ENCODE measurements at places on chromosomes 7 and 10. TPM values are rescaled to one million over a fixed set of nuclear protein-coding genes. Genes with fewer than 3 reads are reported as not detected.

- peaks cover 5% of the 10 kb centered on the region for H3K4me1 ChIP-seq
- DNase-seq, result peak; percentile 31
- no peak overlapping the region for H3K27ac ChIP-seq
- H3K36me3 ChIP-seq, result peaks cover 10% of the 10 kb centered on the region
- H3K4me3 ChIP-seq, result no peak overlapping the region
These were observed 2.3 kb upstream of the PCGF6 start for GRCh38 chr10:103353281-103353680.

DNA sequence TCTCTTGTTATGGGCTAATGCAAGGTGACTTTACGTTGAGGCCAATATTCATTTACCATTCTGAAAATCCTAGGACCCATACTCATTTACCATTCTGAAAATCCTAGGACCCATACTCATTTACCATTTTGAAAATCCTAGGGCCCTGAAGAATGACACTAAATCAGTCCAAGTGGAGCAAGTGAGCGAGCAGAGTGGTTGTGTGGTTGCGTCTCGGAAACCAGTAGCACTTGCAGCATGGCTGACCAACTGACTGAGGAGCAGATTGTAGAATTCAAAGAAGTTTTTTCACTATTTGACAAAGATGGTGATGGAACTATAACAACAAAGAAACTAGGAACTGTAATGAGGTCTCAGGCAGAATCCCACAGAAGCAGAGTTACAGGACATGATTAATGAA lies 6.9 kb downstream of the SAR1A start:
- H3K27ac ChIP-seq, result no peak overlapping the region
- no peak for DNase-seq
- no peak overlapping the region for H3K4me3 ChIP-seq
- H3K27me3 ChIP-seq, result no peaks in the 10 kb centered on the region

DNA sequence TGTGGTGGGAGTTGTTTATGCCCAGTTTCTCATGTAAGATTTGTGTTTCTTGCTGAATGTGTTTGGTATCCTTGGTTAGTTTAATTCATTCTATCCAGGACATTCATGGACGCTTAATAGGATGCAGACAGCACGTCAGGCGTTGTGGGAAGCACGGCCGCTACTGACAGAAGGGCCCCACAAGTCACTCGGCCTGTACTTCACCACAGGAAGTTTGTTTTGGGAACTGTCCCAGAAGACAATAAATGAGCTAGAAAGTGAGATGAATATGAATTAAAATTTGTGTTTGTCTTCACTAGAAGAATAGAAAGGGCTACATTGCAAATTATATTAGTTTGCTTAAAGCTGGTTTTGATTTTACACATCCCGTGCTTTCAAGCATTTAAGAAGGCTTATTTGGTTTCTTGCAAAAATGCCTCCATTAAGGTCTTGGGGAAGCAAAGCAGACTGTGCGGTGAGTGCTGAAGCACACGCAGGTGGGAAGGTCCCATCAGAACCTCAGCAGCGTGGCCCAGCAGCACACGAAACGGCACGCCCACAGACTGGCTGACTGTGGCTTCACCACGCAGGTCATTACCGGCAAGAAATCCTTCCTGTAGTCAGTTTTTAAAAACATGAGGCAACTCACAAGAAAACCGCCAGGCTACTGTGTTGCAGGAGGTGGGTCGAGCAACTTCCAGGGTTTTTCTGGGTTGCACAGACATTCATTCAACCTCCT lies 74.1 kb downstream of the VIPR2 start:
- no peaks in the 10 kb centered on the region for H3K27me3 ChIP-seq
- DNase-seq, result no peak
- no peaks in the 10 kb centered on the region for H3K36me3 ChIP-seq
- no peak overlapping the region for H3K4me3 ChIP-seq

The FZD8 gene
- total RNA-seq, result 8.7 TPM

DNA sequence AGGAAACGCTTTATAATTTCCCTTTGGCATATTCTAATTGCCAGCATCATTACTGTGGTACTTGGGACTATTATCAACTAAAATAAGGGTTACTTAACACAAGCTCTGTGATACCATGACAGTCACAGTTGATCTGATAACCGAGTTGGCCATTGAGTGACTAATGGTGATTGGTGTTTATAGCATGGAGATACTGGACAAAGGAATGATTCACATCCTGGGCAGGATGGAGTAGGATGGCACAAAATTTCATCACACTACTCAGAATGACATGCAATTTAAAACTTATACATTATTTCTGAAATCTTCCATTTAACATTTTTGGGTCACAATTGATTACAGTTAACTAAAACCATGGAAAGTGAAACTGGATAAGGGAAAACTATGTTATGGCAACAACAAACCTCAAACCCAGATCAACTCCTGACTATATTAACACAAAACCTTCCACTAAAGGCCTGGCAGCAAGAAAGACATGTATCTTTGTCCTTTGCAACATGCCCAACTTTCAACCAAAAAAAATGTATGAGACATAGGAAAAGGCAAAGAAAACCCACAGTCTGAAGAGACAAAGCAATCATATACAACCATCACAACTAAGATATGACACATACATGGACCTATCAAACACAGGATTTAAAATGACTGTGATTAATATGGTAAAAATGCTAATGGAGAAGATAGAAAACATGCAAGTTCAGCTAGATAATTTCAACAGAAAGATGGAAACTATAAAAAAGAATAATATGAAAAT lies 208.5 kb upstream of the NRP1 start:
- H3K36me3 ChIP-seq, result no peaks in the 10 kb centered on the region
- DNase-seq, result no peak
- H3K4me1 ChIP-seq, result no peaks in the 10 kb centered on the region
- no peaks in the 10 kb centered on the region for H3K27me3 ChIP-seq
- no peak overlapping the region for H3K27ac ChIP-seq

GRCh38 chr10:5297466-5297865 lies 67.3 kb upstream of the UCN3 start:
- H3K36me3 ChIP-seq, result no peaks in the 10 kb centered on the region
- H3K27me3 ChIP-seq, result no peaks in the 10 kb centered on the region
- no peak overlapping the region for H3K27ac ChIP-seq
- no peak overlapping the region for H3K4me3 ChIP-seq
- peaks cover 4% of the 10 kb centered on the region for H3K4me1 ChIP-seq

GRCh38 chr7:114158275-114158674 lies 239.5 kb upstream of the PPP1R3A start:
- H3K27me3 ChIP-seq, result no peaks in the 10 kb centered on the region
- no peaks in the 10 kb centered on the region for H3K36me3 ChIP-seq
- no peak overlapping the region for H3K4me3 ChIP-seq
- DNase-seq, result no peak

- peak overlapping the region; percentile 59 for H3K27ac ChIP-seq
- DNase-seq, result no peak
- H3K4me1 ChIP-seq, result peaks cover 23% of the 10 kb centered on the region
- no peaks in the 10 kb centered on the region for H3K27me3 ChIP-seq
These were observed 3.0 kb downstream of the ZYX start for GRCh38 chr7:143384148-143384547.

DNA sequence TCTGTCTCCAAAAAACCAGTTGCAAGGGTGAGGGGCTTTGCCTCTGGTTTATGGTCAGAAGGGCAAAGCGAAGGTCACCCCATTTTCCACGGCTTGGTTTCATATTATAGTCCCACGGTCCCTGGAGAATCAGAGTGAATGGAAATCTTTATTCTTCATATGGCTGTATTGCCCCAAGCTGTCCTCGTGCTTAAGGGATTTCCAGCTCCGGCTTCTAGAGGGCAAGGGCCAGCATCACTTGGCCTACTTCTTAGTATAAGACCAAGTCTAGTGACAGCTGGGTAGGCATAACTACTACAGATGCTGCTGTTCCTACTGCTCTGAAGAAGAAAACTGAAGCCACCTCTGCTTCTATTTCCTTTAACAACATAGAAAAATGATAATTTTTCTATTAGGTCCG lies 63.2 kb downstream of the PARP12 start:
- no peak for DNase-seq
- H3K36me3 ChIP-seq, result no peaks in the 10 kb centered on the region
- H3K27me3 ChIP-seq, result no peaks in the 10 kb centered on the region
- H3K27ac ChIP-seq, result no peak overlapping the region
- H3K4me1 ChIP-seq, result no peaks in the 10 kb centered on the region

- no peak overlapping the region for H3K27ac ChIP-seq
- no peak overlapping the region for H3K4me3 ChIP-seq
- no peaks in the 10 kb centered on the region for H3K4me1 ChIP-seq
- DNase-seq, result no peak
These were observed 18.6 kb upstream of the ADRB1 start for GRCh38 chr10:114024876-114025610.

GRCh38 chr7:50497068-50497642 lies 47.0 kb upstream of the FIGNL1 start:
- no peak for DNase-seq
- no peaks in the 10 kb centered on the region for H3K4me1 ChIP-seq
- no peak overlapping the region for H3K4me3 ChIP-seq
- H3K27me3 ChIP-seq, result no peaks in the 10 kb centered on the region
- H3K36me3 ChIP-seq, result no peaks in the 10 kb centered on the region
- no peak overlapping the region for H3K27ac ChIP-seq

- no peak overlapping the region for H3K27ac ChIP-seq
- no peaks in the 10 kb centered on the region for H3K36me3 ChIP-seq
- no peak overlapping the region for H3K4me3 ChIP-seq
- no peak for DNase-seq
- no peaks in the 10 kb centered on the region for H3K4me1 ChIP-seq
These were observed 15.6 kb downstream of the ARHGAP21 start for GRCh38 chr10:24708081-24708480.

GRCh38 chr7:77247206-77247850 lies 47.7 kb upstream of the FGL2 start:
- no peaks in the 10 kb centered on the region for H3K27me3 ChIP-seq
- no peak overlapping the region for H3K4me3 ChIP-seq
- peak; percentile 94 for DNase-seq
- no peaks in the 10 kb centered on the region for H3K36me3 ChIP-seq
- H3K4me1 ChIP-seq, result peaks cover 11% of the 10 kb centered on the region

DNA sequence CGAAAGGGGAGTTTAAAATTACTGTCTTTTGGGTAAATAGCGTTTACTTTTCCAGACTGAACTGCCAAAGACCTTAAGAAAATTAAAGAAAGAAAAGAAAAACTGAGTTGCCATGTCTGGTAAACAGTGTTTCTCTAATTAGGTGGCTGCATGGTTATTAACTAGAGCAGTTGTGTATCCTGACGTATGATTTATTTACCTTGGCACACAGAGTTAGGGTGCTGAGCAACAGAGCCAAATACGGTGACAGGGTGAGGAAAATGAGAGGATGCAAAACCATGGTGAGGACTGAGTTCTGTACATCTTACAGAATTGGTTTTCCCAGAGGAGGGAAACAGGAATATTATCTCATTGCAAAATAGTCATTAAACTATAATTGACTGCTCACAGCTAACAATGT lies 546.4 kb upstream of the FZD8 start:
- no peak for DNase-seq
- no peak overlapping the region for H3K27ac ChIP-seq
- H3K4me3 ChIP-seq, result 0 out of 2 replicates have a peak overlapping the region, but pooled peaks have one; percentile 12
- peaks cover 32% of the 10 kb centered on the region for H3K27me3 ChIP-seq

GRCh38 chr10:110487411-110488331 lies 10.0 kb upstream of the DUSP5 start:
- H3K4me3 ChIP-seq, result peak overlapping the region; percentile 20

The OR6B1 gene
- total RNA-seq, result not detected

- no peaks in the 10 kb centered on the region for H3K36me3 ChIP-seq
- H3K4me3 ChIP-seq, result no peak overlapping the region
These were observed 42.7 kb upstream of the PITRM1 start for GRCh38 chr10:3215153-3215775.

The TRPV5 gene
- total RNA-seq, result not detected

The ALOX5 gene
- total RNA-seq, result 5.7 TPM

DNA sequence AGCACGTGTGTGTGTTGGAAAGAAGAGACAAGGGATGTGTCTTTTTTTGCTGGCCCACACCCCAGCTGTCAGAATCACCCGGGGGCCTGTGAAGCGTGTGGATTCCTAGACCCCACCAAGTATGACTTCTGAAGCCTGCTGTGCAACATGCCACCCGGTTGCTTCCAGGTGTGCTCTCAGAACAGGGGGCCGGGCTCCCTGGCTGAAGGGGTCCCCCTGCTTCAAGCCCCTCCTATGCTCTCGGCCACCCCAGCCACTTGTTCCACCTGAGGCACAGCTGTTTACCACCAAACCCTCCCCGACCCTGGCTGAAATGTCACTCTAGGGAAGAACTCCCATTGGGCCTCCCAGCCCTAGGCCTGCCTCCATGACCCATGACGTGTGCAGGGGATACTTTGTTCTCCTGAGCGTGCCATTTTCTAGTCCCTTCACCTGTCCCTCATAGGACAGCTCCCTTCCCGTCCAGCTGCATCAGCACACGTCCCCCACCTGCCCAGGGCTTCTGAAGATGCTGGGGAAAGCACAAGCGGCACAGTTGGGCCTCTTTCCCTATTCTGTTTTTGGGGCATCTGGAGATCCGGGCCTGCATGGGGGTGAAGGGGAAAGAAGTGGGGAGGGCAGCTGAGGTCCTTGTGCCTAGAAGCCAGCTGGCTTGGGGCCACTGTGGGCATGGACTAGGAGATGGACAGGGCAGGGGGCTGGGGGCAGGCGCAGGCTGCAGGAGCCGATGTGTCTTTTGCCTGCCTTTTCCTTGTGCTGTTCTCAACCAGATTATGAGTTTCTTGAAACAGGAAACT lies 33.3 kb downstream of the CRHR2 start:
- H3K36me3 ChIP-seq, result no peaks in the 10 kb centered on the region
- H3K4me1 ChIP-seq, result no peaks in the 10 kb centered on the region
- no peak overlapping the region for H3K4me3 ChIP-seq
- no peak for DNase-seq
- H3K27me3 ChIP-seq, result no peaks in the 10 kb centered on the region
- H3K27ac ChIP-seq, result no peak overlapping the region

The FLNC gene
- total RNA-seq, result 9.4 TPM

- H3K36me3 ChIP-seq, result no peaks in the 10 kb centered on the region
- H3K27me3 ChIP-seq, result no peaks in the 10 kb centered on the region
- H3K4me3 ChIP-seq, result no peak overlapping the region
- H3K4me1 ChIP-seq, result no peaks in the 10 kb centered on the region
These were observed 314.8 kb downstream of the POM121L12 start for GRCh38 chr7:53350241-53350640.

DNA sequence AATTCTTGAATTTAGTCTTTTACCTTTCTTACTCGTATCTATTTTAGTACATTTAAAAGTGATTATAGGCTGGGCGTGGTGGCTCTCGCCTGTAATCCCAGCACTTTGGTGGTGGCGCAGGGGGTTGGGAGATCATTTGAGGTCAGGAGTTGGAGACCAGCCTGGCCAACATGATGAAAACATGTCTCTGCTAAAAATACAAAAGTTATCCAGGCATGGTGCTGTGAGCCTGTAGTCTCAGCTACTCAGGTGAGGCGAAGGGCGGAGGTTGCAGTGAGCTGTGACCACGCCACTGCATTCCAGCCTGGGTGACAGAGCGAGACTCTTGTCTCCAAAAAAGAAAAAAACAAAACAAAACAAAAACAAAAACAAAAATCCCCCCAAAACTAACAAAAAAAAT lies 12.2 kb downstream of the PRKCQ start:
- H3K4me1 ChIP-seq, result peaks cover 8% of the 10 kb centered on the region
- no peaks in the 10 kb centered on the region for H3K27me3 ChIP-seq
- H3K36me3 ChIP-seq, result peaks cover 5% of the 10 kb centered on the region
- H3K27ac ChIP-seq, result no peak overlapping the region
- DNase-seq, result no peak

Data from GM23338 (cell line).